ENCODE measurements at places on chromosomes 6 and 20.
A peak's percentile ranks its signal among the peaks of the same experiment; 100 is the strongest.

GRCh38 chr6:7269816-7270215 is 43.2 kb downstream of the SSR1 start:
- DNase-seq = no peak

- DNase-seq = no peak
These were observed 190.7 kb downstream of the PLCB1 start for GRCh38 chr20:8322662-8323217.

DNA sequence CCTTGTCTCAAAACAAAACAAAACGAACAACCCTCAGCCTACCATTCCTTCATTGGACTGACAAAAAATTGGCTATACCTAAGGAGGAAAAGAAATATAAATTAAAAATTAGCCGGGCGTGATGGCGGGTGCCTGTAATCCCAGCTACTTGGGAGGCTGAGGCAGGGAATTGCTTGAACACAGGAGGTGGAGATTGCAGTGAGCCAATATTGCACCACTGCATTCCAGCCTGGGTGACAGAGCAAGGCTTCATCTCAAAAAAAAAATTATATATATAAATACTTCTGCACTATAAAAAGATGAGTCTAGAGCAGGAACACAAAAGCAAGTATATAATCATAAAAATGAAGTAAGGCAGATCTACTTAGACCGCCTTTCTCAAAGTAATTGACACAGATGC is 109.8 kb downstream of the CRYBG1 start:
- no peak for DNase-seq

DNA sequence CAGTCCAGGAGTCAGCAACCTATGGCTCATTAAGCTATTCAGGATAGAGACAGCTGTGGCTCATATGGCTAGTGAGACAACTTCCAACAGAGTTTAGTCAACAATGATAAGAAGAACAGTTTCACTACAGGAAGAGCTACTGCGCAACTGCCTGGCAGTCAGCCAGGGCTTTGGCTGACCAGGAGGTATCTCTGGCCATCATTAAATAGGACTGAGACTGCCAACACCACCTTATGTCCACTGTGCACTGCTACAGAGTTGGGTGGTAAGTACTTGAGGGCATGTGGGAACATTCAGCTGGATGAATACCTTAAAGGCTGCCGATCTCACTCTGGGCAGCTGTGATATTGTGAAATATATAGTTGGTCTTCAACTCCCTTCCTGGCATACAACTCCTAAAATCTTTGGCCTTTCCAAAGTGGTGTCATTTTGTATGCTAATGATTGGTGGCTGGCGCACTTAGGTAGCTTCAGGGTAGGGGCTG is 52.2 kb upstream of the FAM83C start:
- no peak for DNase-seq

- DNase-seq = no peak
These were observed 18.9 kb downstream of the PERP start for GRCh38 chr6:138088326-138088762.

DNA sequence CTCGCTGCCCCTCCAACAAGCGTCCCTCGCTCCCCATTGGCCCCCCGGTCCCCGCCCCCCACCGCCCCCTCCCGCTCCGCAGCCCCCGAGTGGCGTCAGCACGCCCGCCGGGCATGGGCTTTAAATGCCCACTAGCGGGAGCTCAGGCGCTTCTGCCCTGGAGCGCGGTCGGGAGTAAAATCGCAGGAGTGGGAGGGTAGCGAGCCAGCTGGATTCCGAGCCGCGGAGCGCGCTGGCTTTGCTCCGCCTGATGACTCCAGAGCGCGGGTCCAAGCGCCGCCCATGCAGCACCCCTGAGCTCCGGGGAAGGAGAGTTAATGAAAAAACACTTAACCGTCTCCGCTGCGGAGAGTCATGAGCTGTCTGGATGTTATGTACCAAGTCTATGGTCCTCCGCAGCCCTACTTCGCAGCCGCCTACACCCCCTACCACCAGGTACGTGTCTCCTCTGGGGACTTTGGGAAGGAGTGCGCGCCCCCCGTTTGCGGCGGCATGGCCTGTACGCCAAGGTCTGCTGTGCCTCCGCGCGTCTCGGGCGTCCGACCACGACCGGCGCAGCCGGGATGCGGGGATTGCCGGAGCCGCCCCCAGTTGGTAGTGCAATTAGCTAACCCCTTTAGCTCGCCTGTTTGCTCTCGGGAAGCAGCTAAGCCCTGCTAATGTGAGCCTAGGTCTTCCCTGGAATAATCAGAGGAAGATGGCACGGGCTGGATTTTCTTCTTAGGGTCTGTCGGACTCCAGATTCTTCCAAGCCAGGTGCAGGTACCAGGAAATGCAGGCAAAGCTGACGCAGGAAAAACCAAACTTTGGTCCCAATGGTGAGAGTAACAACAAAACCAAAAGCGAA is at the start of gene VGLL2:
Gene VGLL2, plus strand, starts transcription at position 149 of the 847 bp plus-strand sequence. Its CDS starts 206 bp downstream, at position 355.
- DNase-seq = no peak

GRCh38 chr20:34754611-34755010 is 50.5 kb downstream of the TP53INP2 start:
- DNase-seq = no peak

- DNase-seq = no peak
These were observed 371.0 kb downstream of the TENT5A start for GRCh38 chr6:81381382-81381916.

GRCh38 chr6:110617057-110617456 is 140.6 kb upstream of the SLC22A16 start:
- no peak for DNase-seq

DNA sequence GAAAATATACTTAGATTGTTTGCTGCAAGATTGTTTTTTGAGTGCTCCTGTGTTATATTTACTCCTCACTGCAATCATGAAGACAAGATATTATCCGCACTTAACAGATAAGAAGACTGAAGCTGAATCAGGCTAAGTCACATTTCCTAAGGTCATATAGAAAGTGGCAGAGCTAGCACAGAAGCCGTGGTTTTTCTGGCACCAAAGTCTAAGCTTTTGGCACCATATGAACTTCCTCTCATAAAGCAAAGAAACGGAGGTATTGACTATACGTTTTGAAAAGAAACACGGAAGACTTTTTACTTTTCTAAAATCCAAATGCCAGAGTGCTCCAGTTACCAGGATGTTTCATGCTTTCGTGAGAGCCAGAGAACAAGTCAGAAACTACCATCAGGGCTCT is 9.3 kb upstream of the DTD1 start:
- DNase-seq = no peak

GRCh38 chr6:155461556-155461955 is 5.9 kb upstream of the NOX3 start:
- DNase-seq = no peak

GRCh38 chr6:107495971-107496370 is 6.1 kb downstream of the SOBP start:
- no peak for DNase-seq

DNA sequence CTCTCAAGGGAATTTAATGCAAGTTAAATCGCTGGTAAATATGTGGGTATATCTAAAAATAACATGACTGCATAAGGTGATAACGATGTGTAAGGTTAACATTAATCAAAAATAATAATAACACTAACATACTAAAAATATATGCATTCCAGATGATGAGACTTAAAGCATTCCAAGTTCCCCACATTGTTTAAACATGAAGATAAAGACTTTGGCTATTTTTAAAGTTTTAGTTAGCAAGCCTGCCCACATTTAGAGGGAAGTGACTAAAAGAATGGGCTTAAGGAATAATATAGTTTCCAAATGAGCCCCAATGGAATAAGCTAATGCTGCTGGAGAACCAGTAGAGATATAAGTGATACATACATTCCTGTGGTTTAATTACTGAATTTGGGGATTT is 941.3 kb downstream of the TBC1D32 start:
- DNase-seq = no peak

GRCh38 chr20:49480236-49480635 is 2.2 kb downstream of the KCNB1 start:
- DNase-seq = no peak

GRCh38 chr6:128531696-128532095 is 11.3 kb upstream of the PTPRK start:
- no peak for DNase-seq

DNA sequence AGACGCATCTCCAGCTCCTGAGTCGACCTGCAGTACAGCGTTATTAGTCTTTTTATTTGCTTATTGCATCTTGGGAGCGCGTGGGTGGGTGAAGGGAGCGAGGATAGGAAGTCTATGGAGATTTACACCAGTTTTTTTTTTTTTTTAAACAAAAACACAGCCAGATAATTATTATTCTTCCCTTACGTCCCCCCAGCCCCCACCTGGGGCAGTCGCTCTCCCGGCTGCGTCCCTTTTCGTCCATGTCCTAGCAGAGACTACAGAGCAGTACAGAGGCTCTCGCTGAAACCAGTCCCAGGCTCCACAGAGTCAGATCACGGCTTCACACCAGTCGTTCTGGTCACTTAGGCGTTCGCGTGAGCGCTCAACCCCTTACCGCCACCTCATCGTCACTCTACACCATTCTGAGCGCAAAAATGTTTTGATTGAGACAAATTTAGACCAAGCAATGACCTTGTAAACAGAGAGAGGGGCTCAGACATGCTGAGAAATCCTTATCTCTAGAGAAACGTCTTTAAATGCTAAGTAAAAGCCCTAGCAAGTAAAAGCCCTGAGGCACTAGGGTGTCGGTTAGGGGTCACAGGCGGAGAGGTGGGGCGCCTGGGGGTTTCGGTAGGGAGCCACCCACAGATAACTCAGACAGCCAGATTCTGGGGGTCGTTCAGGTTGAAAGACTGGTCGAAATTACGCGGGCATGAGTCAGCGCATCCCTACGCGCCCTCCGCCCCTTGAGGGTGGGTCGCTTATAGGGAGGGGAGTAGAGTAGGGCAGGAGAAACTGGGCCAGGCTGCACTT is 975 bp upstream of the PPT2 start:
- no peak for DNase-seq

- DNase-seq = no peak
These were observed 228.7 kb downstream of the DOK5 start for GRCh38 chr20:54704032-54704635.

GRCh38 chr20:49508435-49509199 is 26.1 kb upstream of the KCNB1 start:
- peak; percentile 33 for DNase-seq

DNA sequence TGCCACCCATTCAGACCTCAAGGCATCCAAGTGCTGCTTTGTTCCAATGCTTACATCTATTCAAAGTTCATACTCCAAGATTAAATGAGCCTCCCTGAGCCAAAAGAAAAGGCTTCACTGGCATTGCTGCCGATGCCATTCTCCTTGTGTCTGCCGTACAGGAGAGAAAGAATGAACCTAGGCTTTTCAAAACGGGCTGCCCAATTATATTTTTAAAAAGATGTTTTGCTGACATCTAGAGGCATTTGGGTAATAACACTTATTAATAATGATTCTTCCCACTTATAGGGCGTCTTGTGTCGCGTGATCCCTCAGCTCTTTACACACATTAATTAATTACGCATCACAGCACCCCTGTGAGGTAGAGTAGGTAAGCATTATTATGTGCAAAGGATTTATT is 545.6 kb downstream of the PKHD1 start:
- DNase-seq = no peak

- DNase-seq = peak; percentile 90
These were observed 8.8 kb downstream of the PXDC1 start for GRCh38 chr6:3742426-3743344.

GRCh38 chr6:135424385-135424784 is 73.2 kb downstream of the AHI1 start:
- DNase-seq = no peak

DNA sequence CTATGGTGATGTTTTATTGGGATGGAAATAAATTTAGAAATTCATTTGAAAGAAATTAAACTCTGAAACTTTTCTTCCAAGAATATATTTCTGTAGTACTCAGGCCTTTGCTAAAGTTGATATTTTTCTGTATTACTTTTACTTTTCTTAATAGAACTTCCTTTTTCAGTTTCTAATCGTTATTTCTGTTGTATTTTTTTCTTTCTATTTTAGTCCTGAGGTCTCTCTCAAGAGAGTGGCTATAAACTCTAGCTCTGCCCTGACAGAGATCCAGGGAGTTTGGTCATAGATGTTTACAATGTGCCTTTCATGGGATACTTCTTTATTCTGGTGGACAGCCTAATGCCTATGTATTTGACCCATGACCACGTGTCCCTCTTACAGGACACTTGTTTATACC is 51.0 kb downstream of the OR2B6 start:
- DNase-seq = no peak

DNA sequence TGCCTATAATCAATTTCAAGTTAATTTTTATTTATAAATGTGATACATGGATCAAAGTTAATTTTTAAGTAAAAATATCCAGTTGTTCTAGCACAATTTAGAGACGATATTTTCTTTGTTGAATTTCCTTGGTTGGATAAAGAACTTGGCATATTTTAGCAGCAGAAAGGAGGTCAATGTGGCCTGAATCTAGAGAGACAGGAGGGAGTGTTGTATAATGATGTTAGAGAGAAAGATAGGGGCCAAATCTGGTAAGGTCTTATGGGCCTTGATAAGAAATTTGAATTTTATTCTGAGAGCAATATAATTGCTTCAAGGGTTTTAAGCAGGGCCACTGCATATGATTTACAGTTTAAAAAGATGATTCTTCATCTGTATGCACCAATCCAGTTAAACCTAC is 79.4 kb upstream of the OGFRL1 start:
- DNase-seq = no peak

DNA sequence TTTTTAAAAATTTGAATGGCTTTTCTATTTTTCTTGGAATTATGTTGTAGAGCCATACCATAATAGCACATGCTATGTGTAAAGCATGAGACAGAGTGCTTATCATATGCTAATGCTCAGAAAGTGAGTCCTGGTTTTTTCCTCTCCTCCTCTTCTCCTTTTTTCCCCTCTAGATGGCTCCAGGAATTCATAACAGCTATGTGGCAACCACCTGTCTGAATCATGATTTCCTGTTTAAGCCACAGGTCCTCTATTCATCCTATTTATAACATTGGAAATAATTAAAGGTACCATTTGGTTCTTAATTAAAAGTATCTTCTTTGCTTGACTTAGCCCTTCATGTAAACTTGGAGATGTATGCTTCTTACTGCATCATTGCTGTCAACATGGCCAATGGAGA is 260.0 kb upstream of the MAP3K7 start:
- DNase-seq = no peak

- no peak for DNase-seq
These were observed 28.4 kb upstream of the APMAP start for GRCh38 chr20:25020901-25021301.

- DNase-seq = no peak
These were observed 12.2 kb downstream of the RRP36 start for GRCh38 chr6:43033496-43034189.

DNA sequence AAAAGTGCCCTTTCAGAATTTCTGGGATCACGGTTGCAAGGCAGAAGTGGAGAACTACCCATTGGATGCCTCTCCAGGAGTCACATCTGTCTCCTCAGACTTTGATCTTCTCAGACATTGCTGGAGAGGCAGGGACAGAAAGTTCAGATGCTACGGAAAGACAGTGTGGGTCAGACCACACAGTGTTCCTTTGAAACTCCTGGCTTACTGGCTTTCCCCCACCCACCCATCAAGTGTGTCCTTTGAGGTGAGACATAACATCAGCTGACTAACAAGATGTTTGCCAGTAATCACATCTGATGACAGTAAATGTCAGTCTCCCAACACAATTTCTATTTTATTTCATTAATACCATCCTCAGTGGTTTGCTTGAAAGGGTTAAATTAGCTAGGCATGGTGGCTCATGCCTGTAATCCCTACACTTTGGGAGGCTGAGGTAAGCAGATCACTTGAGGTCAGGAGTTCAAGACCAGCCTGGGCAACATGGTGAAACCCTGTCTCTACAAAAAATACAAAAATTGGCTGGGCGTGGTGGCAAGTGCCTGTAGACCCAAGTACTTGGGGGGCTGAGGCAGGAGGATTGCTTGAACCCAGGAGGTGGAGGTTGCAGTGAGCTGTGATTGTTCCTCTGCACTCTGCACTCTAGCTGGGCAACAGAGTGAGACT is 67.2 kb upstream of the SNX9 start:
- DNase-seq = peak; percentile 32

- no peak for DNase-seq
These were observed 157.8 kb downstream of the SAMD5 start for GRCh38 chr6:147666255-147666654.
